ENCODE measurements at places on chromosomes 6 and 20.

DNA sequence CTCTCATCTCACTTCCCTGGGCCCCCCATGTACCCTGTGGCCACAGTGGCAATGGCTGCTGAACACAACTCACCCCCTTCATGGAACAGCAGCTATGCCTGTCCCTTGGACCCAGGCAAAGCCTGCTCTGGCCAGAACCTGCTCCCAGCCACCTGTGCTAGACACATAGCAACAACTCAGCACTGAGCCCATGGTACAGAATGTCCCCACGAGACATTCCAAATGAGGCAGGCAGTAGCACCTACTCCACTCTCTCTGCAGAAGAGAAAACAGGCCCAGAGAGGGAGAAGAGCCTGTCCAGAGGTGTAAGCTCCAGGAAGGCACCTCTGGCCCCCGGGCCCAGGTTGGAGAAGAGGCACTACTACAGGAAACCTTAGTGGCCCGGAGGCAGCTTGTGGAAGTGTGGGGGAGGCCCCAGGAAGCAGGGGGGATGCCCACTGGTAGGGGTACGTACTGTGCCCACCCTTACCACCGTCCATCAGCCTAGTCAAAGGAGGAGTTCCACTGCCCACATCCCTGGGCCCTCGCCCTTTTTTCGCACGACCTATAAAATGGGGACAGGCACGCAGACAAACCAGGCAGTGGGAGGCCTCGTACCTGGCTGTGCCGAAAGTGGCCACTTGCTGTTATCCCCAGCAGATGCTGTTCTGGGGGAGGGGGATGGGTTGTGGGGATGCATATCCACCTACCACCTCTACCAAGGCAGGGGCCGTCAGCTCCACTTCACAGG is 97.2 kb downstream of the ASXL1 start:
- no peak for DNase-seq

DNA sequence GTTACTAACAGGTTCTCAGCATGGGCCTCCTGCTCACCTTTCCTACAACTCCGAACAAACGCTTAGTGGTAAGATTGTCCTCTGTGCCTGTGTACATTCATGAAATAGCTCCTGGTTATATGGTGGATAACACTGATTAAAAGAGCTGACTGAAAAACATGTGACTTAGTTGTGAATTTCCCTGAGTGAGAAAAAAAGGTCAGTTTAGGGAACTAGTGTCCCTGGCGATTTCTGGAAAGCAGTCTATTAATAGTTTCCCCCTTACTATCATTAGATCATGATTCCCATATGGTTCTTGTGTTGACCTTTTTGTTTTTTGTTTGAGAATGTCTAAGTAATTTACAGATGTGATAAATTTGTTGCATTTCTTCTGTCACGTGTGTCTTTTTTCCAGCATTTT is 15.6 kb downstream of the SNRPC start:
- DNase-seq: no peak

DNA sequence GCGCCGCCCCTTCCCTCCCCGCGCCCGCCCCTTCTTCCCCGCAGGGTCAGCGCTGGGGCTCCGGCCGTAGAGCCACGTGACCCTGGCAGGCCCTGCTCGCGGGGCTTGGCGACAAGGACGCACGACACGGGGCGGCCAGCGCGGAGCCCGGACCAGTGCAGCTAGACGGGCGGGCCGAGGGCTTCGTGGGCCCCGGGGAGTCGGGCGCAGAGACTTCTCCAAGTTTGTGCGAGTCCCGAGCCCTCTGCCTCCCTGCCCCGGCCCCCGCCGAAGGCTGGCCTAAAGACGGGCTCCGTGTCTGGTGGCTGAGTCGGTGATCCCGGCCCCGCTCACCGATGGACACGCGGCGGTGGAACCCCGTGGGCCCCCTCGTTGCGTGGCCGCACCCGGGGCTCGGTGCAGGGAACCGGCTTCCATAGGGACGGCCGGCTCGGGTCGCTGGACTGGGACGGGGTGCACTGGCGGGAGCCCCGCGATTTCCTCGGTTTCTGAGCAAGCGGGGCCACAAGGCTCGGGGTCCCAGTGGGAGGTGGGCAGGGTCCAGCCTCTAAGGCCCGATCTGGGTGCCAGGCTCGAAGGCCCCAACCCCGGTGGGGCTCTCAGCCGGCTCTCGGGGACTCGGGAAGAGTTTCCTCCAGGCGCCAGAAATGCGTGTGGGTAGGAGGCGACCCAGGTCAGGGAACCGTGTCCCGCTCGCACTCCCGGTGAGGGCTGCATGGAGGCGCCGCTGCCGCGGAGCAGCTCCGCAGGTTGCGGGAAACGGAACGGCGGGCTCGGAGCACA is 452 bp upstream of the GATA5 start:
- no peak for DNase-seq

- DNase-seq: no peak
These were observed 24.6 kb downstream of the PMEPA1 start for GRCh38 chr20:57685146-57685758.

DNA sequence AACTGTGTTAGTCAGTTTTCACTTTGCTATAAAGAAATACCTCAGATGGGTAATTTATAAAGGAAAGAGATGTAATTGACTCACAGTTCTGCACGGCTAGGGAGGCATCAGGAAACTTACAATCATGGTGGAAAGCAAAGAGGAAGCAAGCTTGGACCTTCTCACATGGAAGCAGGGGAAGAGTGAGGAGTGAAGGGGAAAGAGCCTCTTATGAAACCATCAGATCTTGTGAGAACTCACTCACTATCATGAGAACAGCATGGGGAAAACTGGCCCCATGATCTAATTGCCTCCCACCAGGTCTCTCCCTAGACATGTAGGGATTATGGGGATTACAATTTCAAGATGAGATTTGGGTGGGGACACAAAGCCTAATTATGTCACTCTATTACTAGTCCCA is 41.3 kb upstream of the PLAGL1 start:
- no peak for DNase-seq

DNA sequence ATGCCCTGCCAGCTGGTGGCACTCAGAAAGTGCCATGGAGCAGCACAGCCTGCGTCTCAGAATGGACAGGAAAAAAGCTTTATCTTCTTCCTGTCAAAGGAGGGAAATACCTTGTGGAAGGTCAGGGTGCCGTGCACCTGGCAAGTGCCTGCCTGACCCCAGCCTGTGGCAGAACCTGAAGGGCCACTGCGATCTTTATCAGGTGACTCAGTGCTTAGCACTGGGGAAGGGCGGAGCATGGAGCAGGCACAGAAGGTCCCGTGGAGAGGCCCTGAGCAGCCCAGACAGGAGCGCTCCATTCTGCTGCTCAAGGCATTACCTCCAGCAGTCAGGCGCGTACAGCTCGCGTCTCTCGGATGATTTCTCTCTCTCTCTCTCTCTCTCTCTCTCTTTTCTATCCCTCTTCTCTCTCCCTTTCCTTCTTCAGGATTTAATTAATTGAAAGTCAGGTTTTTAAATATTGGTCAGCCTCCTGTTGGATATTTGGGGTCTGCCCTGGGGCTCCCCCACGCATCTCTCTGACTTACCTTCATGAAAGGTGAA is 31.7 kb downstream of the FOXC1 start:
- DNase-seq: no peak

- DNase-seq: no peak
These were observed 37.3 kb downstream of the TRAM2 start for GRCh38 chr6:52539607-52540006.

GRCh38 chr6:34288581-34288980 is 39.8 kb upstream of the SMIM29 start:
- DNase-seq: no peak

Data from left forelimb (tissue), 1 donor.